ENCODE measurements at places on chromosomes 5 and 9. TPM values are rescaled to one million over a fixed set of nuclear protein-coding genes. Genes with fewer than 3 reads are reported as not detected.

GRCh38 chr5:17305964-17306725 lies 88.7 kb downstream of the BASP1 start:
- no peaks in the 10 kb centered on the region for H3K36me3 ChIP-seq
- H3K4me3 ChIP-seq = no peak overlapping the region
- DNase-seq = no peak
- H3K27me3 ChIP-seq = no peaks in the 10 kb centered on the region

- no peaks in the 10 kb centered on the region for H3K36me3 ChIP-seq
- no peaks in the 10 kb centered on the region for H3K4me1 ChIP-seq
- H3K27ac ChIP-seq = no peak overlapping the region
- DNase-seq = no peak
- no peaks in the 10 kb centered on the region for H3K27me3 ChIP-seq
- no peak overlapping the region for H3K4me3 ChIP-seq
Measured at GRCh38 chr9:29445751-29446150, 1872.5 kb upstream of the C9orf72 start.

- DNase-seq = no peak
- H3K27ac ChIP-seq = no peak overlapping the region
- H3K4me3 ChIP-seq = no peak overlapping the region
- peaks cover 3% of the 10 kb centered on the region for H3K4me1 ChIP-seq
- H3K36me3 ChIP-seq = no peaks in the 10 kb centered on the region
Measured at GRCh38 chr5:139659695-139660101, 11.5 kb downstream of the CXXC5 start.

GRCh38 chr5:123151227-123151909 lies 62.3 kb downstream of the PRDM6 start:
- no peak overlapping the region for H3K4me3 ChIP-seq
- H3K27me3 ChIP-seq = peaks cover 8% of the 10 kb centered on the region
- H3K27ac ChIP-seq = no peak overlapping the region
- H3K4me1 ChIP-seq = no peaks in the 10 kb centered on the region

GRCh38 chr9:125844611-125845010 lies 97.4 kb downstream of the PBX3 start:
- no peaks in the 10 kb centered on the region for H3K36me3 ChIP-seq
- H3K4me3 ChIP-seq = no peak overlapping the region
- no peak for DNase-seq
- no peak overlapping the region for H3K27ac ChIP-seq
- H3K4me1 ChIP-seq = peaks cover 11% of the 10 kb centered on the region

DNA sequence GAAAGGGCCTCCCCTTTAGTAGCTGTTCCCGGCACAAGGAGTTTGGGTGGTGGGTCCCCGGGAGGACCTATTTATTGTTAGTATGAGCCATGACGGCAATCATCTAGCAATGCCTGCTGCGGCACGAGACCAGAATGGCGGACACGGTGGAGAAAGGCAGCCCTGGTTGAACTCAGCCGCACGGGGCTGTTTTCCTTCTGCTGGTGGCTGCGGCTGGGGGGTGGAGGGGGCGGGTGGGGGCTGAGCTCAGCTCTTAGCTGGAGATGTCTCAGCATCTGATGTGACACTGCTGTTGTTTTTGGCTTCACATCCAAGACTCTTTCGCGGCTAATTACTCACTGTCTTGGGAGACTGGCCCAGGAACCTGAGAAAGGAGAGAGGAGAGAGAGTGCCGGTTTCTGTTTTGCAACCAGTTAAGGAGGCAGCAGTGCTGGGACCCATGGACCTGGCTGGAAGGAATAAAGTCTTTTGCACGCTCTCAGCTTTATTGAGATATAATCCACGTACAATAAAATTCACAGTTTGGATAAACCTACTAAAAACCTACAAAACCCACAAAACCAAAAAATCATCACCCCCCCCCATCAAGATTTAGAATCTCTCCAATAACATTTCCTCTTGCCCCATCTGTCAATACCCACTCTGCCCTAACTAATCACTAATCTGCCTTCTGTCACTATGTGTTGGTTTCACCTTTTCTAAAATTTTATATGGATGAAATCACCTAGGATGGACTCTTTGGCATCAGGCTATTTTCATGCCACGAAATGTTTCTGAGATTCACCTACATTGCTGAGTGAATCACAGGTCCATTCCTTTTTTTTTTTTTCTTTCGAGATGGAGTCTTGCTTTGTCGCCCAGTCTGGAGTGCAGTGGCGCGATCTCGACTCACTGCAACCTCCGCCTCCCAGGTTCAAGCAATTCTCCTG lies 81.8 kb upstream of the NEURL1B start:
- H3K4me1 ChIP-seq = no peaks in the 10 kb centered on the region
- no peak for DNase-seq
- no peaks in the 10 kb centered on the region for H3K36me3 ChIP-seq
- H3K4me3 ChIP-seq = no peak overlapping the region
- no peak overlapping the region for H3K27ac ChIP-seq

The SH3GL2 gene
- not detected for total RNA-seq

The CD14 gene
- total RNA-seq = 0.43 TPM
